ENCODE measurements at places on chromosomes 5 and 9.

DNA sequence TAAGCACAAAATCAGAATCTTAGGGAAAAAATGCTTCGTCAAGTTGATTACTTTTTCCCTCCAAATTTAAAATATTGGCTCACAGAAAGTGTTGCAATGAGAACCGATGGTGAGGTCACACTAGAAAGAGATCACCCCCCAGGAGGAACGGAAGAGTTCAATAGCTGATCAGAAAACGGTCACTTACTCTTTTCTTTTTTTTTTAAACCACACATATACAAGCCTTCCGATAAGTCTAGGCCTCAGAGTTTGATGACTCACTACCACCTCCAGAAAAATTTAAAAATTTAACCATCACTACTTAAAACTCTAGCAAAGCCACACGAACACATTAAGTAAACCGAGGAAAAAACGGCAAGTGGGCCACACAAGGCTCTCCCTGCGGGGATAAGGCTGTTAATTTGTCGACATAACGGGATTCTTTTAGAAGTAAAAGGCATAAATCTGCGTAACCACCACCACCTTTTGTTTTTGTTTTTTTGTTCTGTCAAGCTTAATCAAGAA lies 1.2 kb downstream of the SURF4 start:
- DNase-seq, result no peak

GRCh38 chr5:15790446-15791018 lies 290.6 kb downstream of the FBXL7 start:
- DNase-seq, result no peak

- DNase-seq, result no peak
These were observed 47.2 kb downstream of the COL5A1 start for GRCh38 chr9:134688661-134689320.

DNA sequence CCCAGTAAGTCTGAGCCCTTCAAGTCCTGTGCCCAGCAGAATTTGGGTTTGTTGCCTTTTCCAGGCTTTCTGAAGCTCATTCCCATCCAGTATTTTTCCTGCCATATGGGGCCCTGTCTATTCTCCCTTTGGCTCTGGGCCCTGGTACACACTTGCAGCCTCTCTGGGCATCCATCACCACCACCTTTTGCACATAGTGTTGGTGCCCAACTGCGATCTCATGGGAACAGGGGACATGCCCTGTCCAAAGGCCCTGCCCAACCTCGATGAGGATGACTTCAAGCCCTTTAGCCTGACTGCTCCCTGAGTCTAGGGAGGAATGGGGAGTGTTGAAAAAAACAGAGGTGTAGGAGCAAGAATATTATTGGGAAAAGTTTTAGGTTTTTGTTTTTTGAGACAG lies 11.5 kb downstream of the RGS3 start:
- no peak for DNase-seq

DNA sequence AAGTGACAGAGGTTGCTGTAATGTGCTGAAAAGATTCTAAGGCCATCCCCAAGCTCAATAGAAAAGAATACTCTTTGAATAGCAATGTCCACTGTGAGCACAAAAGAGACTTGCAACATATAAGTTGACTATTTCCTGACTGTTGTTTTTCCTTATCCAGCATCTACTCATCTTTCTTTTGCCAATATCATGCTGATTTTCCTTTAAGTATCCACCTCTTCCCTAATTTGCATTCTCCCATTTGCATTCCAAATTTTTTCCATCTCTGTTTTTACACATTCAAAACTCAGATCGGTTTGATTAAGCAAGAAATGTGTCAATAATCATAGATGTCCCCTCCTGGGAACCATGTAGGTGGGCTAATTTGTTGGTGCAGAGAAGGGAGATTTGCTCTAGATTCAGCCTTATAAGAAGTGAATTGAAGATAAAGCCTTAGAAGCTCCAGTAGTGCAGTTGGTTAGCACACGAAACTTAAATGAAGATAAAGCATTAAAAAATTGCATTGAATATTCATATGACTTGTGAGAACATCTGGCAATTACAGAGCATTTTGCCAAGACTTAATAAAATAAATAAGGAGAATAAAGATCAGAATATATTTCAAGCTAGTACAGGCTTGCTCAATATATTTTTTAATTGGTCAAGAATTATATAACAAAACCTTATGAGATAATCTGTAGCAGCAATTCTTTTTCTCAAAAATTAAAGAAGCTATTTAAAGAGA lies 267.6 kb downstream of the TMEM167A start:
- no peak for DNase-seq

- DNase-seq, result no peak
These were observed 13.7 kb upstream of the FOCAD start for GRCh38 chr9:20670395-20670794.

- peak; percentile 66 for DNase-seq
These were observed 68.8 kb downstream of the ZNF608 start for GRCh38 chr5:124677374-124678351.

DNA sequence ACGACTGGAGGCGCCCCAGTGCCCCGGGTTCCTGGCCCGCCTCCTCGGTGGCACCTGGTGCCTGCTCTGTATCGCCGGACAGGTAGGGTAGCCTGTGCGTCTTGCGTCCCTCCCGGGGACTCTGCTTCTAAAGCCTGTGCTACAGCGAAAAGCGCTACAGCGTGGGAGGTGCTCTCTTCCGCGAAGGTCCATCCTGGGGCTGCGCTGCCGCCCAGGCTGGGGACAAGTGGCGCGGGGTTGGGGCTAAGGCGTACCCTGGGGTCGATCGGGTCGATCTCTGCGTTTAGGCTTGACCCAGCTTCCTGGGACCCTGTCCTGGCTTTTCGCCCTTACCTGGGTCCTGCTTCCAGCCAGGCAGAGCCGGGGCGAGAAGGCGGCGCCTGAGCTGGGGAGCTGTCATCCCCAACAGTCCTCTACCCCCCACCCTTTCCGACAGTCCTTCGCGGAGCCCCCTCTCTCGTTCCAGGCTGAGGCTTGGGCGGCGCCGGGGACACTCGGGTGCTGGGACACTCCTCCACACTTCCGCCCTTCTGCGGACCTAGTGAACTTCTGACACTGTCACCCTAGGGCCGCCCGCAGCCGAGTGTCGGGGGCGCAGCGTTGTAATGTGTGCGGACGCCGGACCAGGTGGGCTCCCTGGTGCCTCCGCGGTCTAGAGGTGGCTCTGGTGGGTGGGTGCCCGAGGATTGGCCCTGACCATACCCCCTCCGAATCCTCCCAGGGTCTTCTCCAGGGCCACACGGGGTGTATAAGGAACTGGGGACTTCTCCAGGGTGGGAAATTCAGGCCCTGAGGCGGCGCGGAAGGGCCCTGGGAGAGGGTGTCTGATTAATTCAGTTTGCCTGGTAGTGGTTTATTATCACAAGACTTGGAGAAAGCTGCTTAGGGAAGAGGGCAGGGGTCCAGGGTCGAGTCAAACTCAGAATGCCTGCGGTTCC lies 328.2 kb downstream of the SH3GL2 start:
- no peak for DNase-seq

DNA sequence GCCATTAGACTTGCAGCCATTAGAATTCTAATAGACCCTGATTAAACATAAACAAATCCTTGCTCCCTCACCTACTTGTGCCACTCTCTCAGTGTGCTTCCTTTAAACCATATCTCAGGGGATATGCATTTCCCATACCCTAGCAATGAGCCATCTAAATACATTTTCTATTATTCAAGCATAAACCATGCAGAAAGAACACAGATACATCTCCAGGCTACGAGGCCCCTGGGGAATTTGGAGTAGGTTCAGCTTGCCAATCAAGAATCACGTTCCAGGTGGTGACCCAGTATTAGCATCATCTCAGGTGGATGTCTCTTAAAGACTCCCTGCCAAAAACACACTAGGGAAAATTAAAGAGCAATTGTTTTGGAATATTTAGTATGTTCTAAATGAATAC lies 93.0 kb upstream of the CCL21 start:
- DNase-seq, result no peak

- DNase-seq, result no peak
These were observed 243.6 kb upstream of the PANK3 start for GRCh38 chr5:168822745-168823281.

GRCh38 chr9:88587885-88588649 lies 53.1 kb downstream of the NXNL2 start:
- DNase-seq, result no peak

GRCh38 chr9:76732341-76732958 lies 31.8 kb upstream of the PCA3 start:
- no peak for DNase-seq

GRCh38 chr9:121185178-121185745 lies 16.4 kb downstream of the RAB14 start:
- DNase-seq, result no peak

GRCh38 chr5:165015126-165015525 lies 1509.7 kb downstream of the MAT2B start:
- DNase-seq, result no peak

DNA sequence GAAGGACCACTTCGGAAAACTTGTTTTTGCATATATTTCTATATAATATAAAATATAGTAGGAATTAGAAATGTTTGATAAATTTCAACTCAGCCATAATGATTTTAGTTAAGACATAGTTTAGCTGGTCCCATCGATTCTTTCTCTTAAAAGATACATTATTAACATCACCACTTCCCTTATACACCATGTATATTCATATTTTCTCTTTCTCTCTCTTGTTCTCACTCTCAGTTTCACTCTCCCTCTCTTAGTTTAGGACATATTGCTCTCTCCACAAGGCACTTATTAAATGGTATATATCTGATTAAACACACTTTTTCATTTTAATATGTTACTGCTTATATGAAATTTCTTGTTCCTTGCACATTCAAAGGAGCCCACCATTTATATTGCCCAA lies 90.1 kb upstream of the RASEF start:
- DNase-seq, result no peak

- DNase-seq, result peak; percentile 21
These were observed 10.9 kb upstream of the LAMC3 start for GRCh38 chr9:130997925-130998596.

GRCh38 chr5:121987685-121988073 lies 25.9 kb downstream of the SRFBP1 start:
- no peak for DNase-seq

DNA sequence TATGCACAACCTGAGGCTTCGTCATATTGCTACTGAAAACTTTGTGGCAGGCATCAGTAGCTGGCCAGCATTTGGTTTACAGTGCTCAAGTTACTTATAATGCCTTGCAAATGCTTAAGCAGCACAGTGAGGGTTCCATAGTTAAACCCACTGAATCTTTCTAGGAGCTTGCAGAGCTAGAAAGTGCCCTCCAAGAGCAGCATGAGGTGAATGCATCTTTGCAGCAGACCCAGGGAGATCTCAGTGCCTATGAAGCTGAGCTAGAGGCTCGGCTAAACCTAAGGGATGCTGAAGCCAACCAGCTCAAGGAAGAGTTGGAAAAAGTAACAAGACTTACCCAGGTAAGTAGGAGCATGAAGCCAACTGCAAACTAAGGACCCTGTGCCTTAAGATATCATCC lies 60.9 kb downstream of the CNTRL start:
- no peak for DNase-seq

DNA sequence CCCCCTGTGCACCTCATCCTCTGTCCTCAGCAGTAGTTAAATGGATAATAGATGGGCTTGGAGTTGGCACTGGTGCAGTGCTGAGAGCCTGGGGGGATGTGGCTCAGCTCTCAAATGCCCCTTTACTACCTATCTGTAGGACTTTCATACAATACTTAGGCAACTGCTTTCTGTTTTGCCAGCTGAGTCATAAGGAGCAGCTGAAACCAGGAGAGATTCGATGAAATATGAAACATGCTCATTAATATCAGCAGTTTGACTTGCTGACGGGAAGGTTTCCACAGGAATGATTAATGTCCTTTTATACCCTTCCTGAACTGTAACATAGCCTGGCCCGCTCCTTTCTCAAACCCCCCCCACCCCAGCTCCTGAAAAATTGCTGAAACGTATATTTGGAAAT lies 142.6 kb downstream of the SAXO1 start:
- DNase-seq, result no peak

GRCh38 chr9:131739959-131740648 lies at the start of gene RAPGEF1:
RAPGEF1 (minus strand) TSS chr9:131740076; CDS start chr9:131739830, 246 bp downstream.
- no peak for DNase-seq

- no peak for DNase-seq
These were observed 32.1 kb upstream of the SLC6A3 start for GRCh38 chr5:1477341-1477740.

- no peak for DNase-seq
These were observed 49.5 kb upstream of the MROH2B start for GRCh38 chr5:41120600-41120999.

DNA sequence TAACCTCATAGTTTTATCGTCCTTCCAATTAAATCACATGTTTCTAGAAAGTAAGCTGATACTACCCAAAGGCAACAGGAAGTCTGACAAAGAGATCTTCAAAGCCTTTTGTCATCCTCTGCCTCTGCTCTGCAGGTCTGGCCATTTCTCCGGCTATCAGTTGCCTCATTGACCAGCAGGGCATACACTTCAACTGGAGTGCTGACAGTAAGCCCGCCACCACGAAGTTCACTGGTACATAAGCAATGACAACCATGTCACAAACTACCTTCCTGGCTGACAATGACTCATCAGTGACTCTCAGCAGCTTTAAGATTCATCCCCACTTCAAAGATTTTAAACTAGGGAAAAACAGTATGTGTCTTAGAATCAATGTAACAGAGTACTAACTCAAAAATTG lies 20.6 kb downstream of the SPTLC1 start:
- DNase-seq, result no peak

DNA sequence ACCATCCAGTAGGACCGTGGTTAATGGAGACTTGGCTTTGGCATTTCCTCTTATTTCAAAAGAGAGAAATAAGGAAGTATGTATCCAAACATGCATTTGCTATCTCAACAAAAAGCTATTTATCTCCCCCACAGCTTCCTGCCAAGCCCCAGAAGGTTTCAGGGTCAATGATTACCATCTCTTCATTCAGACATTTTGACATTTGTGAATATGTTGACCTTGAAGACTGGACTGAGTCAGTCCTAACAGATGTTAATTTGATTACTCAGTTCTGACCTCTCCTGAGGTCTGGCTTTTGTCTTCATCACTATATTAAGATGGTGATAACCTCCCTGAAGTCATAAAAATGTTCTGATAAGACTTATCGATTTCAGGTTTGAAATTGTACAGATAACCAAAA lies 479.4 kb downstream of the AGTPBP1 start:
- DNase-seq, result no peak

- no peak for DNase-seq
These were observed 790.1 kb upstream of the ZNF608 start for GRCh38 chr5:125536582-125536981.

- DNase-seq, result no peak
These were observed 46.2 kb downstream of the IARS1 start for GRCh38 chr9:92247296-92247695.

- DNase-seq, result no peak
These were observed 75.8 kb upstream of the ADRB2 start for GRCh38 chr5:148750614-148751013.

Data from SHP77 treated with DMSO at 0.1 percent for 48 hours (cell line).